Stimulated activated CD8-positive, alpha-beta memory T cell treated with anti-CD3 and anti-CD28 coated beads, Interleukin-7, amount 100 ng/mL, for 1 hour (primary cell): ENCODE measurements at places on chromosomes 4 and X.

DNA sequence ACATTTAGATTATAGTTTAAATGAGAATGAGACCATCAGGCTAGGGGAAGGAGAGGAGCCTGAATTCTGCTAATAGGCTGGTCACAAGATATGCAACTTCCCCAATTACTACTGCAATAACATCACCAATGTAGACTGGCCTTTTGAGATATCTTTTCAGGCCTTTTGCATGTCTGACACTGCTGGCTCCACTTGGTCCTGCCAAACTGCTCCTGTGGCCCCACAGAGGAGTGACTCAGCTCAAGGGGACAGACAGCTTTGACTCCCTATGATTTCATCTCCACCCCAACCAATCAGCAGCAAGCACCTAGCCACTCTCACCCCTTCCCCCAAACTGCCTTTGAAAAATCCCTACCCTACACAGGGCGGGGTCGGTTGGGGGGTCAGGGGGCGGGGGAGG is 22.8 kb downstream of the GPRIN3 start:
- DNase-seq, result no peak

DNA sequence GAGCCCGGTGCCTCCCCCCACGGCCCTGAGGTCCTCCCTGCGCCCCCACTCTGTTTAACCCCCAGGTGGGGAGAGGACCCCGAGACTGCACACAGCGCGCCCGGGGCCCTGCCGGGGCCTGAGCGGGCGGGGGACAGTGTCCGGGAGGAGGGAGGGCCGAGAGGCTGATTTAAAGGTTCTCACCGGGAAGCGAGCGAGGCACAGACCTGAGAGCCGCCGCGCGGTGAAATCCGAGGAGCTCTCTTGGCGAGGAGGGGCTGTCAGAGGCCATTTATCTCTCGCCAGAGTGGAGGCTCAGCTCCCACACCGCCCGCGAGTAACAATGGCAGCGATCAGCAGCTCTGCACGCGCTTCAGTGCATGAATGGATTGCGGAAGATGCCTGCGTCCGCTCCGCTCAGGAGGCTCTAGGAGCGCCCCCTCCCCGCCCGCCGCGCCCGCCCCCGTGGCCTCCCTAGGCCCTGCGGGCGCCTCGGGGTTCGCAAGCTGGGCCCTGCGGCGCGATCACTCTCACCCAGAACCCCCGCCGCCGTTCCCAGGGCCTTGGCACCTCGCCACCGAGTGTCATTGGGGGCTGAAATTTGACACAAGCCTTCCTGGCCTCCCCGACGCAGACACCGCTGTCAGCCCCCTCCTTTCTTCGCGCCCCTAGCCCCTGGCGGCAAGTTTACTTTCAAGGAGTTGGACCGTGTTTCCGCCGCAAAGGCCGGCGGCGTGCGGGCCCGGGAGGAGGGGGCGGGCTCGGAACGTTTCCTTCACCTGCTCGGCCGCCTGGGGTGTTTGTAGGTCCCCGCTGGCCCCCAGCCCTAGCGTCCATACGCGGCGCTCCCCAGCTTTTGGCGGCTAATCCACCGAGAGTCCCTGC is 48.7 kb upstream of the BCOR start:
- DNase-seq, result no peak

- no peak for DNase-seq
These were observed 71.5 kb upstream of the VEGFC start for GRCh38 chr4:176864238-176864637.

GRCh38 chr4:28682847-28683246 is 1822.2 kb downstream of the STIM2 start:
- DNase-seq, result no peak

DNA sequence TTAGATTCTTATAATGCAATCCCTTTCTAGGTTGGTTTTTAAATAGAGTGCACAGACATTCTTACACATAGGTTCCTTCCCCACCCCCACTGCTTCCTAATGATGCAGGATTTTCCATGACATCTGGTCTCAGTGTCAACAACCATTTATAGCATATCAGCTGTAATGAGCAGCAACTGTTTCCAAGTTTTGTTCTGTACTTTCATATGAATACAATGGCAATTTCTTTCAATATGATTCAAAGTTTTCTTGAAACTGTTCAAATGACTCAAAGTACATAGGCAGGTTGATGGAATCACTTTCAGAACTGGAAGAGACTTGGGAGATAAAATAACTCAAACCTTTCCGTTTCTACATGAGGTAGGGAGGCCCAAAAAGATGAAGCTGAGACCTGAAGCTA is 220.7 kb downstream of the CAMK2D start:
- no peak for DNase-seq
